ENCODE measurements at places on chromosomes 16 and 17. TPM values are rescaled to one million over a fixed set of nuclear protein-coding genes. Genes with fewer than 3 reads are reported as not detected.

DNA sequence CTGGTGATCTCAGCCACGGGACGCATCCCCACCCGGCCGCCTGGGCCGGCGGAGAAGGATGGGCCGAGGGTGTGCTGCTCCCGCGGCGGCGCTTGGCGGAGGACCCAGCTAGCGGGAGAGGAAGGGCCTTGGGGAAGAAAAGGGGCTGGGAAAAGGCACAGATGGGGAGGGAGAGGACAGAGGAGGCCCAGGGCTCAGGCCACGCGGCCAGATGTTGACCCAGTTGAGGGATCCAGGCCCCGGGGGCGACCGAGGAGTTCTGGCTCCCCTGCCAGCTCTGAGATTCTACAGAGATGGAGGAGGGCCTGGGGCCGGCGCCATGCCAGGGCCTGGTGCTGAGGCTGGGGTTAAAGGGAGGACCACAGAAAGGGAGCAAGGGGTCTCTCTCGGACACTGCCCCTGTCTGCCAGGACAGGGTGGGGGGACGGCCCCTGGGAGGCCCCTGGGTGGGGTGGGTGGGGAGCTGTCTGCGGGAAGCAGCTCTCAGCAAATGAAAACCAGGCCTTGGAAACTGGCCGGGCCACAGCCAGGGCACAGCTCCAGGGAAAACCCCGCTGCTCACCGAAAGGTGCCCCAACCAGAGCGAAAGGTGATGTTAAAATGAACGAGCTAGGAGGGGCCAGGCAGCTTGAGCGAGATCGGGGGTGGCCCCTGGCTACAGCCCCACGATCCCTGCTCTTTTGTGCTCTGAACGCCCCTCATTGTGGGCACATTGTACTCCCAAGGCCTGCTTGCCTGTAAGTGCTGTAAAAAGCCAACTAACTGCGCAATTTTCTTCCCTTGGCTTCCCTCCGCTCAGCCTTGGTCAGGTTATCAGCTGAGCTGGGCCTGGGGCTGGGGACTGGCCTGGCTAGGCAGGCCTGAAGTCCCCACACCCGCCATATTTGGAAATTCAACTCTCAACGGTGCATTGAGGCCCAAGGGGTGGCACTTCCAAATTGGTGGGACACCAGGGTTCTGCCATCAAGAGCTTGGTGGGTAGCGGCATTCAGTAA lies 191.4 kb downstream of the ZNF423 start:
- DNase-seq: peak; percentile 66

GRCh38 chr16:1026057-1026783 lies 44.6 kb downstream of the SOX8 start:
- DNase-seq: peak; percentile 89

DNA sequence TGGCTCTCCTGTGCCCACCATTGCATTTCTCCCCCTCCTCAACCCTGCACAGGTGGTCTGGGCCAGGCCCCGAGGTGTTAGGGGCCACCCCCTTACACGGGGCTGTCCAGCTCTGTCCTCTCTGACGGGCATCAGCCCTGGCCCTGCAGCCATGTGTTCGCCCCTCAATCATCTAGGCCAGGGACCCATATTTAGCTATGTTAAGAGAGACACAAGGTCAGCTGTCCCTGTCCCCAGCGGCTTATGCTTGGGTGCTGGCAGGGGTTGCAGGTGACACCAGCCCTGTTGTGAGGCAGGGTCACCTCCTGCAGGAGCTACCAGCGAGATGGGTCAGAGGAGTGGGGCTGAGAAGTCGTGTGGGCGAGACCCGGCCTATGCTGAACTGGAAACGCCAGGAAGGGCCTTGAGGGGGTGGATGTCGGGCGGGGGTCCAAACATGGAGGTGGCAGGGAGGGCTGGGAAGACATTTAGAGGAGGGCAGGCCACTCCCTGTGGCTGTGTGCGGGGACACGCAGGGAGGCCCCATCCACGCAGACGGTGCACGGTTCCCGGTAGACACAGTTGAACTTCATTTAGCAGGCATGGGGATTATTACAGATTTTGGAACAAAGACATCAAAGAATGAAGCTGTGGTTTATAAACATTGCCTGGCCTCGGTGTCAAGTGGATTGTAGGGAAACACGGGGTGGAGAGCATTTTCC lies 133.2 kb upstream of the CHMP6 start:
- DNase-seq: no peak

DNA sequence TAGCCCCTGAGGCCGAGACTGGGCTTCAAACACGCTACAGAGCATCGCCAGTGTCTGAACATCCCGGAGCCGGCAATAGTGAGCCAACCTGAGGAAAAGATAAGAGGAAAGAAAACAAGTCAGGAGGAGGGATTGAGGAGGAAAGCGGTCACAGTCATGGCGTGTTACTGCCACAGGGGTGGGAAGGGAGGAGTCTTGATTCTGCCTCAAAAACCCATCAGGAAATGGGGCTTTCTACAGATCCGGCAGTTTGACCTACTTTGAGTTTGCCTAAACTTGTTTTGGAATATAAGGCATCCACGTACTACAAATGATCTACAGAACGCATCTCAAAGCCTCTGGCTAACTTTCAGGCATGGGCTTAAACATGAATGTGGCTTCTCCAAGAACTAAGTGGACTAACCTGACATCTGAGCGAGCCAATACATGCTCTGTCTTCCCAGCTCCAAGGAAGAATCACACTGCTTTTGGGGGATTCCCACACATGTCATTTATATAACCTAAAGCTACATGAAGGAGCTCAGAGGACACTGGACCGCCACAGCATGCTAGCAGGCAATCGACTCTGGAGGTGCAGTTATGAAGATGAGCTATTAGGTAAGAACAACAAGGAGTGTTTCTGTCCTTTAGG lies 96.6 kb downstream of the WDR59 start:
- DNase-seq: no peak

The P2RX1 gene
- total RNA-seq: 2.3 TPM

The TMIGD1 gene
- total RNA-seq: not detected

The PKMYT1 gene
- 12.2 TPM for total RNA-seq

The OR3A3 gene
- not detected for total RNA-seq

All from tongue (tissue), 3 donors.